ENCODE measurements at places on chromosomes 2 and 18.
A peak's percentile ranks its signal among the peaks of the same experiment; 100 is the strongest.

DNA sequence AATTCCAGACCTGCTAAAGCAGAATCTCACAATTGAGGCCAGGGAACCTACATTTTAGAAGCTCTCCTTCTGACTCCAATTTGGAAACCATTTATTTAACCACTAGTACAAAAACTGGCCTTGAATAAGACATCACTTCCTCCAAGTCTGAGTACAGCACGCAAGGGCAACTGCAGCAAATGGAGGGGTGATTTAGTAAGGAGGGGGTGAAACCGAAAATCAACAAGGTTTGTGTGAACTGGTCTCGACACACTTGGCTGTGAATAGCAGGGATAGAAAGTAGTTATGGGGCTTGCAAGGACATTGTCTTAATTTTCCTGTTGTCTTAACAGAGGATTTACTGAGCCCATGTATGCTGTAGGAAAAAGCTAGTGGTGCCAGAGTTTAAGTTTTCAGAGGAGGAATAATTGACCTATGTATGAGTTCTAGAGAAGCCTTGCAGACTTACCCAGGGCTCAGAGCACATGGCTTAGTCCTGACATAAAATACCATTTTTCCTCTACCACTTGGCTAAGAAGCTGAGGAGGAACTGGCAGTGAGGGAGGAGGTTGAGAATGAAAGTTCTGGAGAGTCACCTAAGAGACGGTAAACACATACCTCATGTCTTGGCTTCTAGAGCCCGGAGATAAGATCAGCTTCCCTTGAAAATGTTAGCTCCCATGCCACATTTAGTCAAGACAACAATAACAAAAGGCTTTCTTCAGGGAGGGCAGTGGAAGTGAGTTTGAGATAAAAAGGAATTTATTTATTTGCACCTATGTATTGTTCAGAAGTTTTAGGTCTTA is 114.8 kb downstream of the SMAD2 start:
- no peak overlapping the region for H3K27ac ChIP-seq
- no peaks in the 10 kb centered on the region for H3K27me3 ChIP-seq
- no peaks in the 10 kb centered on the region for H3K4me1 ChIP-seq
- no peak overlapping the region for H3K4me3 ChIP-seq

- no peaks in the 10 kb centered on the region for H3K4me1 ChIP-seq
- no peaks in the 10 kb centered on the region for H3K27me3 ChIP-seq
- no peak overlapping the region for H3K4me3 ChIP-seq
- no peak overlapping the region for H3K27ac ChIP-seq
Observed at GRCh38 chr18:27057519-27058234, 127.4 kb downstream of the CHST9 start.

DNA sequence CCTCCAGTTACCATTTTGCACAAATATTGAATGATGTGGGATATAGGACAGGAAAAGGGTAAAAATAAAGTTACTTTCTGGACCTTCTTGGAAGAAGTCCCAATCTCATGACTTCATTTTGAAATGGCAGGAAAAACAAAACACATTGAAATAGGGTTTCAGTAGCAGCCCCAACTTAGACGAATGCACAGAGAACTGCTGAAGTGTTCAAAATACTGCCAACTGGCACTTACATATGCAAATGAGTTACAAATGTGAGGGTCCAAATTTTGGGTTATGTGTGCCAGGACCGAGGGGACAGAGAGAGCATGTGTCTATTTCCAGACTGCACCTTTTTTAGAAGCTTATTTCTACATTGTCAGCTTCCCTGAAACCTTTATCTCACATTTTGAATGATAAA is 112.9 kb upstream of the CCDC68 start:
- no peak overlapping the region for H3K27ac ChIP-seq
- no peaks in the 10 kb centered on the region for H3K4me1 ChIP-seq
- no peak for DNase-seq
- no peak overlapping the region for H3K4me3 ChIP-seq
- H3K36me3 ChIP-seq = no peaks in the 10 kb centered on the region
- no peaks in the 10 kb centered on the region for H3K27me3 ChIP-seq

DNA sequence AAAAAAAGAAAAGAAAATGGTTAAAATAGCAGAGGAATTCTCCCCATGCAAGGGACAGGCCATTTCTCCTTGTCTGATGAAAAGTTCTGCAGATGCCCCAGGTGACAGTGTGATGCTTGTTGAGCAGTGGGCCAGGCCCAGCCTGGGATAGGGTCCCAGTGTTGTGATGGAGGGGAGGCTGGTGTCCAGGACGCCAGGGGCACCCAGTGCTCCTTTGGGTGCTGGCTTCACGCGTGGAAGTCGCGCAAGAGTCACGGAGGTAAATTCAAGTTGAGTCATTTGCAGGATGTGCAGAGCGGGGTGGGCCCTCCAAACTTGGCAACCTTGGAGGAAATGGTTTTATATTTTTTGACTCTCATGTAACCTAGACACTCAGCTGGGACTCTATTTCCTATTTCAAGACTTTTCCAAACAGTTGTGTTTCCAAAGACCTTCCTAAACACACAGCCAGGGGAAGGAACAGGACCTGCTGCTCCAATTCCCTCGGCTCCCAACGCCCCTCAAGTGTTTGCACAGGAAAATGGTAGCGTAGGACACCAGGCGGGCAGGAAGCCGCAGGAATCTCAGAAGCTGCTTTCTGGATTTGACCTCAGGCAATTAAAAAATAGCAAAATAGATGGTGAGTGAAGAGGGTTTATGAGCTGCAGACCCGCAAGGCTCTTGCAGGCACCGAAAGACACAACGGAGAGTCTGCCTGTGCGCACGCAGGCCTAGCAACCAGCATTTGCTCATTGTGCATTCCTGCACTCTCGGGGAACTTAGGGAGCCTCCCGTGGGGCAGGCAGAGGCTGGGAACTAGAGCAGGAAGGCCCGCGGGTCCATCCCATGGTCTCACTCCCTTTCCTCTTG is 107.1 kb upstream of the ODC1 start:
- H3K27me3 ChIP-seq = no peaks in the 10 kb centered on the region
- no peak overlapping the region for H3K27ac ChIP-seq
- no peaks in the 10 kb centered on the region for H3K36me3 ChIP-seq
- no peak overlapping the region for H3K4me3 ChIP-seq
- DNase-seq = no peak

GRCh38 chr2:68737711-68738110 is 3.1 kb downstream of the ARHGAP25 start:
- H3K4me3 ChIP-seq = no peak overlapping the region
- H3K4me1 ChIP-seq = peaks cover 43% of the 10 kb centered on the region
- DNase-seq = peak; percentile 71
- no peaks in the 10 kb centered on the region for H3K27me3 ChIP-seq
- peak overlapping the region; percentile 90 for H3K27ac ChIP-seq
- H3K36me3 ChIP-seq = peaks cover 47% of the 10 kb centered on the region

- DNase-seq = no peak
- H3K4me3 ChIP-seq = no peak overlapping the region
- H3K27me3 ChIP-seq = no peaks in the 10 kb centered on the region
- H3K27ac ChIP-seq = peak overlapping the region; percentile 12
- H3K36me3 ChIP-seq = peaks cover 82% of the 10 kb centered on the region
- H3K4me1 ChIP-seq = peaks cover 35% of the 10 kb centered on the region
Observed at GRCh38 chr2:230471074-230471473, 55.1 kb downstream of the SP100 start.

DNA sequence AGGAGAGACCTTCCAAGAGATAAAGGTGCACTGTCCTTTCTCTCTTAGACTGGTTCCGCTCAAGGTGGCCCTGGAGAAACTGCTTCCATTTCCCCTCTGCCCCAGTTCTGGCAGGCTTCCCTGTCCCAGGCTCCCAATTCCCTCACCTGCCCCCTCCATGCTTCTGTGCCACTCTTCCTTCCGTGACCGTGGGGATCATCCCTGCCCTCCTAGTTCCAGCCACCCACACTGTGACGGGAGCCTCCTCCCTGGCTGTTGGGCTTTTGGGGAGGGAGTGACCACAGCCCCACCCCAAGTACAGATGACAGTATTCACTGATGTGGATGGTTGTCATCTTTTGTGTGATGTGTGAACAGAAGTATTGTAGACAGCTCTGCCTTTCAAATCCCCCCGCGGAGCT is 2.8 kb downstream of the IMPA2 start:
- no peak overlapping the region for H3K27ac ChIP-seq
- H3K4me1 ChIP-seq = peaks cover 22% of the 10 kb centered on the region
- no peaks in the 10 kb centered on the region for H3K36me3 ChIP-seq
- no peak for DNase-seq

DNA sequence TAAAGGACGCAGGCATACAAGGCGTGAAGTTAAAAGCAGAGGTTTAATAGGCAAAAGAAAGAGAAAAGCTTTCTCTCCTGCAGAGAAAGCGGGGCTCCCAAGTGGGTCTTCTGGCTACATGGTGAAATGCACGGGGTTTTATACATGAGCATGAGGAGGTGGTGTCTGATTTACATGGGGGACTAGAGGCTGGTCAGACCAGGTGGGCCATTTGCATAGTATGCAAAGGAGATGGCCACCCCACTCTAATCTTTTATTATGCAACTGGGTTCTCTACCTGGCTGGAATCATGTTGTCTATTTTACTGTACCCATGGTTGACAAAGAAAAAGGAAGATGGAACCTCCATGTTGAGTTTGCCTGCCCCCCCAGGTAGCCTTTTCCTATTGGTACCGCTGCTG is 356.2 kb downstream of the KCNJ3 start:
- H3K4me1 ChIP-seq = no peaks in the 10 kb centered on the region
- no peak overlapping the region for H3K4me3 ChIP-seq
- H3K27me3 ChIP-seq = no peaks in the 10 kb centered on the region
- no peak for DNase-seq
- H3K27ac ChIP-seq = no peak overlapping the region

GRCh38 chr2:85799215-85799956 is 45.6 kb downstream of the ATOH8 start:
- no peak for DNase-seq
- peaks cover under 1% of the 10 kb centered on the region for H3K4me1 ChIP-seq
- H3K4me3 ChIP-seq = no peak overlapping the region
- H3K27me3 ChIP-seq = peaks cover 35% of the 10 kb centered on the region
- H3K27ac ChIP-seq = no peak overlapping the region

DNA sequence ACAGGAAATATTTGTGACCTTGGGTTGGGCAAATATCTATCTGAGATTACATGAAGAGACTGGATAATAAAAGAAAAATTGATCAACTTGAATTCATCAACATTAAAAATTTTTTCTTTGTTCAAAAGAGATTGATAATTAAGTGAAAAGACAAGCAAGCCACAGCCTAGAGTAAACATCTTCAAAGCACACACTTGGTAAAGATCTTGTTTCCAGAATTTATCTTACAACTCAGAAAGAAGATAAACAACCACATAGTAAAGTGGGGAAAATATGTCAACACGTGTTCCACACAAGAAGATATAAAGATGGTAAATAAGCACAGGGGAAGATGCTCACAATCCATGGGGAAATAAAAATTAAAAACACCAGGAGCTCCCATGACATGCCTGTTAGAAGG is 195.9 kb downstream of the SOX11 start:
- H3K27ac ChIP-seq = no peak overlapping the region
- H3K36me3 ChIP-seq = no peaks in the 10 kb centered on the region
- H3K4me3 ChIP-seq = no peak overlapping the region
- no peak for DNase-seq
- H3K27me3 ChIP-seq = no peaks in the 10 kb centered on the region

DNA sequence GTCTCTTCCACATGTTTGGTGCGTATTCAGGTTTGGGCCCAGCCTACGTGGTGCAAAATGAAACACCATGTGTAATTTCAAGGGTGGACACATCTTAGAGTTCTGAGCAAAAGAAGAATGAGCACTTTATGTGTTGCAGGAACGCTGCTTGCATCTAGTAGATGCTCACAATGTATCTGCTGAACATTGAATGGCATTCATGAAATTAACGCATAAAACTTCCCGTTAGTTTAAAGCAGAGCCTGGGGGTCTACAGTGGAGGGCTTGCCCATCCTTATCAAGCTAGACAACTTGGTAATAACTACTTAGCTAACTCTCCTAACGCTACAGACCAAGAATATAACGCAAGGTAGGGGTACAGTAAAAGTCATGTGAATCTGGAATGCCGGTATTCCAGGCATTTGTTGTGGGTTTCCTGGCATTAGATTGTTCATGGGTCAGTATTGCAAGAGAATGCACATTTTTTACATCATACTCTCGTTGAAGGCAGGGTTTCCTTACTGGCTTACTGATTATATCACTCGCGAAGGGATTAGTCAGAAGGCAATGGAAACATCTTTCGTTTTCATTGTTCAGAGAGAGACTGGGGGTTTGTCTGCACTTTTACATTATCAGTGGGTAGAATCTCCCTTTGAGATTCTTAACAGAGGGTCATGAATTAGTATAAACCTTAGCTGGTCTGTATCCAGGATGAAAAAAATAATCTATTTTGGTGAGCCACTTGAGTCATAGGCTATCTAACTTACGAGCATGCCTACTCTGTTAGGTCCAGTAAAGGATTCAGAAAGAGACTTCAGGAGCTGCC is 229.5 kb upstream of the EPAS1 start:
- peak overlapping the region; percentile 54 for H3K27ac ChIP-seq
- H3K4me3 ChIP-seq = peak overlapping the region; percentile 4
- peaks cover 37% of the 10 kb centered on the region for H3K4me1 ChIP-seq
- no peaks in the 10 kb centered on the region for H3K27me3 ChIP-seq
- peaks cover 4% of the 10 kb centered on the region for H3K36me3 ChIP-seq

- no peak overlapping the region for H3K4me3 ChIP-seq
- no peak overlapping the region for H3K27ac ChIP-seq
- H3K27me3 ChIP-seq = no peaks in the 10 kb centered on the region
- DNase-seq = no peak
Observed at GRCh38 chr2:99880148-99880963, 262.0 kb downstream of the AFF3 start.

DNA sequence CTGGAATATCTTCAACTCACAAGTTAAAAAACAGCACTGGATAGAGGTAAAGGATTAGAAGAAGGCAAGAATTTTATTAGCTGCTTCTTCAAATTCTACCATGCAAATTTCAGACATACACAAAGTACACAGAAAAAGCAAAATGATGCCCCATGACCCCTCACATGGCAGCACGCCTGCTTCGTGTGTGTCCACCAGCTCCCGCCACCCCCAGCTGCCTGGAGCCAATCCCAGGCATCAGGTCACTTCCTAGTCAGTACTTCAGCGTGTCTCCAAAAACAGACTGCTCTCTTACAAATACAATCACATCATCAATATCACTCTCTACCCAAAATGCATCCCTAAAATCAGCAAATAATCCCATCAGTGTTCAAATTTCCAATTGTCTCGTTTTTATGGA is 35.8 kb downstream of the IMPA2 start:
- peaks cover 4% of the 10 kb centered on the region for H3K36me3 ChIP-seq
- H3K27ac ChIP-seq = no peak overlapping the region
- H3K27me3 ChIP-seq = no peaks in the 10 kb centered on the region
- no peak for DNase-seq
- H3K4me3 ChIP-seq = no peak overlapping the region

- H3K27me3 ChIP-seq = no peaks in the 10 kb centered on the region
- no peak overlapping the region for H3K27ac ChIP-seq
- no peak overlapping the region for H3K4me3 ChIP-seq
- no peak for DNase-seq
- no peaks in the 10 kb centered on the region for H3K36me3 ChIP-seq
Observed at GRCh38 chr2:102839668-102840388, 78.0 kb downstream of the TMEM182 start.

GRCh38 chr2:218876562-218877219 is 4.0 kb upstream of the WNT10A start:
- no peak overlapping the region for H3K27ac ChIP-seq
- H3K36me3 ChIP-seq = no peaks in the 10 kb centered on the region
- peaks cover 17% of the 10 kb centered on the region for H3K4me1 ChIP-seq
- H3K27me3 ChIP-seq = peaks cover 78% of the 10 kb centered on the region
- DNase-seq = peak; percentile 71

- H3K36me3 ChIP-seq = no peaks in the 10 kb centered on the region
- no peaks in the 10 kb centered on the region for H3K4me1 ChIP-seq
- H3K27me3 ChIP-seq = peaks cover 37% of the 10 kb centered on the region
- no peak for DNase-seq
- no peak overlapping the region for H3K27ac ChIP-seq
Observed at GRCh38 chr18:23641937-23642666, 20.6 kb downstream of the ANKRD29 start.
